ENCODE measurements at places on chromosomes 3 and 15.
A peak's percentile ranks its signal among the peaks of the same experiment; 100 is the strongest.

DNA sequence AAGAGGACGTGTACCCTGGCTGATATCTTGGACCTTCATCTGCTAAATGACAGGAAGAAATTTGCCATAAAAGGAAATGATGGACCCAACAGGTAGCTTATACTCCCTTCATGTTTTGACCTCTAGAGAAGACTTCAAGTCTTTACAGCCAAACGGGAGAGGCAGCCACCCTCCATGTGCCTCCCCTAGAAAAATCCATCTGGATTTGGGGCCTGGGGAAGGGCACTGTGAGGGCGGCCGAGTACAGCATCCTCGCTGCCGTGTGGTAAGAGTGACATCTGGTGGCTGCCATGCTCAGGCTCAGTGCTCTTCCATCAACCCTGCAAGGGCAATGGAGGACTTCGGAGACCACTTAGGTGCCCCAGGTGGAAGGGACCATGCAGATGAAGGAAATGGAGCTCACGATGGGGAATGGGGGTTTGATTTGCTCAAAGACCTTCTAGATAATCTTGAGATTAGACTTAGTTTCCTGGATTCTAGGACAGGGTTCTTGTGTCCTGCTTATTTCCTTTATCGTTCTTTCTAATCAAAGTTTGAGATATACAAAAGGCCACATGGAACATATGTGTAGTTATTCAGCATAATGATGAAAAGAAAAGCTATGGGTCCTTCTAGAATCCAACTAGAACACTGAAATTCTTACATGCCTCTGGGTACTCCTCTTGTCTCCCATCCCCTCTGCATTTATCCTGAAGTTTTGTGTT is 44.4 kb downstream of the AQP9 start:
- DNase-seq: no peak

DNA sequence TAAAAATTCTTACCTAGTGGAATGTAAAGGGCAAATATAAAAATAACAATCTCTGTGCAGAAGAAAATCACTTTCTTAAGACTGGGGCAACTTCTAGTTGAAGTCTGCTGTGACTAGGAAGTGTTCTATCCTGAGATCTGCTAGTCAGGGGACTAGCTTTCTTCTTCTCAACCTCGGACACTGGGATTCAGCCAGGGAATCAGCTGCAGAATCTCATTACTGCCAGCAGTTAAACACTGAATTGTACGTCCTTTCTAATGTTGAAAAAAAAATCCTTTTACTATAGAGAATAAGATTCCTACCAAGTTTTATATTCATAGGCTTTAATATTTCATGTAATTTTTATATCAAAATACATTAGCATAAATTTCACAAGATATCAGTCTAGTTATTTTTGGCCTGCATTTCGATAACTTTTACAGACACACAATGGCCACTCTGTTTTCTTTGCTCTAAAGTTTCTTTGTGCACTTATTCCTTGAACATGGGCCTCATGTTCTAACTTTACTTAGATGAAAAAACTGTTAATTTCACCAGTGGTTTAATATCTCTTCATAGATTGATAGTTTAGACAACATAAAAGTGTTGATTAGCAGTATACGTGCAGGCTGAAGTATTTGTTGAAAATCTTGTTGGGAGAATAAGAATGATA is 2.6 kb upstream of the NEO1 start:
- no peak for DNase-seq

- no peak for DNase-seq
These were observed 70.4 kb downstream of the LSM3 start for GRCh38 chr3:14248849-14249523.

- DNase-seq: peak; percentile 32
These were observed 40.8 kb downstream of the FOXP1 start for GRCh38 chr3:71542521-71543370.

DNA sequence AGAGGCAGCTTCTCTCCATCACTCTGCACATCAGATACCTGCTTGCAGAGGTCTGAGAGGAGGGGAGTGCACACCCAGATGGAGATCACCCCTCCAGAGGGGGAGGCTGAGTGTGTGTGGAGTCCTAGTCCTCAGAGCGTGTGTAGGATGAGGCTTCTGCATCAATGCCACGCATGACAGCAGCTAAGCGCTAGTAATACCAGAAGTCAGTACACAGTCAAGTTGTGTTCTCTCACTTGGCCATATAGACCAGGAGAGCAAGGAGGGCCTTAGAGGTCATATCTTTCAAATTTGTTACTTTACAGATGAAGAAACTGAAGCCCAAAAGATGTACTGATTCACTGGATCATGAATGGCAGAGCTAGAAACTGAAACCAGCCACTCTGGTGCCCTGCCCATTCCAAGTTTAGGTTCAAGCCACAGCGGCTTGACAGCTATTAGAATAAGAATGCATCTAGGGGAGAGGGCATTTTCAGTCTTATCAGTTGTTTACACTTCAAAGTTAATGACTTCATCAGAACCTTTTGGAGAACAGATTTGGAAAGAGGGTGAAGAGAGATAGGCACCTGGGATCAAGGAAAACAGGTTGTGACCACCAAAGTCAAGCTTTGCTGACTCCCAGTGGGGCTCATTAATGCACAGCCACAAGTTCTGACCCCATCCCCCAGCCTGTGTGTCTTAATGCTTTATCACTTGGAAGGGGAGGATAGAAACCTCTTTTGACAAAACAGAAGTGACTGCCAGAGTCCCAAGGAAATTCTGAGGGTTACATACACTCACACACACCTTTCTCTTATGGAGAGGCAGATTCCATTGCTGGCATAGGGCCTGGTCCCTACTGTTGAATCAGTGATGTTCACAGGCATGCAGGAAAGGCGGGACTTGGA is 310.3 kb downstream of the CHST2 start:
- DNase-seq: no peak

DNA sequence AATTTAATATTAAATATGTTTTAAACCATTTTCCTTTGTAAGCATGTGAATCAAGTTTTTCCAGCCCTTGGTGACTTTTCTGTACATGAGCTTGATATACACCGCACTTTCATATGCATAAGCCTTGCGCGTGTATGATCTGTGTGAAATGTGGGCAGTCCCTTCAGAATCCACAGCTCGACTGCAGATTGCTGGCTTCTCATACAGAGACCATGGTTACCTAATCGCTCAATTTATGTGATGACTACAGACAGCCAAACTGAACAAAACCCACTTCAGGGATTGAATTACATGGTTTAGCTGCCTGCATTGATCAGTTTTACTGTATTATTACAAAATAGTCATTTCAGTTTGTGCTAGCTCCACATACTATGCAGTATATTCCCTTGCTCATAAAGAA is 212.3 kb upstream of the NECTIN3 start:
- no peak for DNase-seq

DNA sequence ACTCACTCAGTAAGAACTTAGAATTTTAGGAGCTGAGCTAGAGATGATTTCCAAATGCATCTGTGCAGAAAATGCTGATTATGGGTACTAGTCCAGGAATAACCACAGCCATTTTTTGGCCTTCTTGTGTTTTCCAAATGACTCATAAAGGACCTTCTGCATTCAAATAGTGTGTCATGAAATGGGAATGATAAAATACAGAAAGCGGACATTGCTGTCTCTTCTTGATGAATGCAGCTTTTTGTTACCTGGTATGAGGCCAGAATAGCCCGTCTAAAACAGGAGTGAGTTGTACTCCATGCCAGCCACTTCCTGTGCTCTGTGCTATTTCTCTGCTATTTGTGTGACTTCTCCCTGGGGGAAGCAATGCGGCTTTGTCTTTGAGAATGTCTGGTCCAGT is 20.5 kb upstream of the FRMD5 start:
- DNase-seq: no peak

GRCh38 chr3:108008931-108009639 is 81.7 kb downstream of the CD47 start:
- DNase-seq: no peak

DNA sequence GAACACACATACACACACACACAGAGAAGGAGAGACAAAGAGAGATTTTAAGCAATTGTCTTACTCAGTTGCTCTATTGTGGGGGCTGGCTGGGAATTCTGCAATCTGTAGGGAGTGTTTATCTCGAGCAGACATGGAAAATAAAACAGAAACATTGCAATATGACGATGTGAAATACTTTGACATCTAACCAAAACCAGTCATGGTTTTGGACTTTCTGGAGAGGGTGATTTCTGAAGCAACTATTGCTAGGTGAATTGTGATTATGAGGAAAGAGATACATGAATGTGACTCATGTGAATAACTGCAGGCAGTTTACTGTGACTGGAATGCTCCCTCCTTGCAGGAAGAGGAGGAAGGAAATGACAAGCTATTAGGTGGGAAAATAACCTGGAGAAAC is 12.3 kb upstream of the PHLDB2 start:
- DNase-seq: no peak

GRCh38 chr3:30443756-30444673 is 162.4 kb upstream of the TGFBR2 start:
- no peak for DNase-seq

- DNase-seq: no peak
These were observed 48.7 kb downstream of the MYO5C start for GRCh38 chr15:52246686-52247431.

GRCh38 chr3:8324747-8325146 is 176.9 kb upstream of the LMCD1 start:
- no peak for DNase-seq

Data from SK-N-MC (cell line).